ENCODE measurements at places on chromosomes 5 and 9.

DNA sequence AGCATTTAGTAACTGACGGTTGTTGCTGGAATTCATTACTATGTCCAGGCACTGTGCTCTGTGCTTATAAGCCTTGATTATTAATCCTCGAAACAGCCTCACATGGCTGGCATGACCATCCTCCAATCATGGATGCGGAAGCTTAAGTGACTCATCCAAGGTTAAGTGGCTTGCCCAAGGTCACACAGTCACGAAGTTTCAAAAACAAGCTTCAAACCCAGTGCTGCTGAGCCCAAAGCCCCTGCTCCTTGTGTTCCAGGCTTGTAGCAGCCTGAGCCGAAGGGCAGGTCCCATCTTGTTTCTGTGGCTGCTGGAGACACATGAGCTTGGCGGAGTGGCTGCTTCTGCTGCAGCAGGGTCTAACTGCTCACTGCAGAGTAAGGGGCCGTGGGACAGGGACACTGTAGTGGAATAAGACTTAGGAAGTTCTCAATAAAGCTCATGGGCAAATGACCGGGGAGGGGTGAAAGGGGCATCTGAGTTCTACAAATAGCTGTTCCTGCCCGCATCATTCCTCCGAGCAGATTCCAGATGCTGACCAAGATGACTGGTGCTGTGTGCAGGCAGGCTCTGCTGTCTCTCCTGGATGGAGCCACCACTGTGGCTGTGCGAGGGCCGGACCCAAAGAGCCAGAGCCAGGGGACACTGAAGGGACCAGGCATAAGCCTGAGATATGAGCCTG is 32.4 kb downstream of the WHRN start:
- no peak for DNase-seq

DNA sequence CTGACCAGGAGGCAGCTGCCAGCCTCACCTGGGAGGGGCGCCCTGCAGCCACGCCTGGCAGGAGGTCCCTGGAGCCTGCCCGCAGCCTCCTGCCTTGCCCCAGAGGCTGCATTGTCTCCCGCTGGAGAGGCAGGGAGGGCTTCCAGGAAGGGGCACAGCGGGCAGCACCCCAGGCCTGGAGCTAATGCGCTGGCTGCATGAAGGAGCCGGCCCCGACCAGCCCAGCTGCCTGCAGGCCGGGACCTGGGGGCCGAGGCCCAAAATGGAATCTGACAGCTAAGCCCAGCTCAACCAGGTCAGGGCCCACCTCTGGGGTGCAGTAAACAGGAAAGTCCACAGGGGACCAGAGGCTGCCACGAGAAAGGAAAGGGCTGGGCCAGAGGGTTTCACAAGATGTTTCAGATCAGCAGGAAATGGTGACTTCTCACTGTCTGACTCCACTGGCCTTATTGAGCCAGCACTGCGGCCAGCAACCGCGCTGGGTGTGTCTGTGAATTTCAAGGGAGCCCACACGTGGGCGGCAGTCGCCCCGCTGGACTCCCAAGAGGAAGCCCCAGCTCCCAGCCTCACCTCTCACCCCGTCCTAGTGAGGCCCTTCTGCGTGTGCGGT is 18.6 kb upstream of the NOTCH1 start:
- no peak for DNase-seq

GRCh38 chr9:90827181-90827871 is 25.7 kb downstream of the SYK start:
- DNase-seq = no peak

DNA sequence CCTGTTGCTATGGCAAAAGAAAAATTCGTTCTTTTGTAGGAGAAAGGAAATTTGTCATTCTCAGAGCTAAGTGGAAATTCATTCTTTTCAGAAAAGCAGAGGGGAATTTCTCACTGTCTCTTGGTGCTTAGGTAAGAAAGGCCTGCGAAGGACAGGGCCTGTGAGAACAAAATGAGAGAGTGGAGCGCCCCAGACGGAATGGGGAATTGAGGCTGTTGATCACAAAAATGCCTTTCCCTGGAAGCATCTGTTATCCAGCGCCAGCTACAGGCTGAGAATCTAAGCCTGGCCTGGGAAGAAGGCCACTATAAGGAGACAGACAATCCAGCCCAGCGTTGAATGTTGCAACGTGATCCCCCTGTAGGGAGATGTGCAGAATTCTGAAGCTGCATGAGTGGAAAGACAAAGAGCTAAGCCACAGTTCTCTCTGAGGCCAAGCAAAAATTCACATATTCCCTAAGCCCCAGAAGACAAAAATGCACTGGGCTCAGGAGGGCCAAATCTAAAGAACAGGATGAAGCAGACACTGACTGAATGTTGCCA is 44.8 kb upstream of the CLK4 start:
- no peak for DNase-seq

DNA sequence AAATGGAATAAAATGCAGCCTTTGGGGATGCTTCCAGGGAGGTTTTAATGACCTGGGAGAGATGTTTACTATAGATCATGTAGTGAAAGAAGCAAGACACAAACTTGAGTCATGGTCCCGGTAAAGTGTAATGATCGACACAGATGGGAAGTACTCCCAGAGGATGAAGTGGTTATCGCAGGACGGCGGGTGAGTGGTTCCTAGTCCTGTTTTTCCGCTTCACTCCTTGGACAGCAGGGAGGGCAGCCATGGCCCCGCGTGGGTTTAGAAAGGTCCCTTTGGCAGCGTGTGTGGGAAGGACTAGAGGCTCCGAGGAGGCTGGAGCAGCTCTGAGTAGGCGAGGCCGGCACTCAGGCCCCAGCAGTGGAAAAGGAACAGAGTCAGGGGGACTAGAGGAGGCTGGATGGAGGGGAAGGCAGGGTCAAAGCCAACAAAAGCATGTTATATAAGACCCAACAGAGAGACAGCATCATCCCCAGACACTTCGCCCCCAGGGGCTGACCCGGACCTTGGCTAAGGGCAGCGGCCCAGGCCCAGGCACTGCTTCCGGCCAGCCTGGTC is 49.2 kb upstream of the STXBP1 start:
- no peak for DNase-seq

- DNase-seq = no peak
These were observed 141.8 kb upstream of the MAST4 start for GRCh38 chr5:66454186-66455078.

DNA sequence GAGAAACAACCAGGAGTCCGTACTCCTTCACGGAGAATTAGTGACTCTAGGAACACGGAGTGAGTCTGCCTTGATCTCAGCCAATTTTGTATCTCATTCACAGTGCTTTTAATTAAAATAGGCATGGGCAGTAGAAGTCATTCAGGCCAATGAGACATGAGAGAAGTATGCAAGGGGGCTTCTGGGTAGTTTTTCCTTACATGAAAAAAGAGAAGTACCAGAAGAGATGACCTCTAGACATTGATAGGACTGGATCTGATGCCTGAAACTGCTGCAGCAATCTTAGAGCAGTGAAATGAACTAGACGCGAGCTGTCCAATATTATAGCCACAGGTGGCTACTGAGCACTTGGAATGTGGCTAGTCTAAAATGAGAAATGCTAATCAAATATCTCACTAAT is 187.7 kb upstream of the TLE4 start:
- no peak for DNase-seq

DNA sequence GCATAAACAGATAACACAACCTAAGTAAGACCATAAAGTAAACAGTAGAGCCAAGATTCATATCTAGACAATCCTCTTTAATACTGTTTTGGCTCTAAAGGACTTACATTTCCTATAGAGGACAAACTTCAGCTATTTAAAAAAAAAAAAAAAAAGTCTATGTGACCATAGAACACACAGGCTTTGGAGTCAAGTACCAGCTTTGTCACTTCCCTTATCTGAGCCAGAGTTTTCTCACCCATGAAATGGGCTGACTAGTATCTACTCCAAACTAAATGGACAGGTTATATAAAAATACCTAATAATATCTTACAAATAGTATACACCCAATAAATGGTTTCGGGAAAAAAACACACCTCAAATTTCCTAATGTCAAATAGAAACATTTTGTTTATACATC is 81.3 kb downstream of the STRBP start:
- no peak for DNase-seq

GRCh38 chr9:84278130-84278529 is 62.4 kb downstream of the SLC28A3 start:
- DNase-seq = no peak

DNA sequence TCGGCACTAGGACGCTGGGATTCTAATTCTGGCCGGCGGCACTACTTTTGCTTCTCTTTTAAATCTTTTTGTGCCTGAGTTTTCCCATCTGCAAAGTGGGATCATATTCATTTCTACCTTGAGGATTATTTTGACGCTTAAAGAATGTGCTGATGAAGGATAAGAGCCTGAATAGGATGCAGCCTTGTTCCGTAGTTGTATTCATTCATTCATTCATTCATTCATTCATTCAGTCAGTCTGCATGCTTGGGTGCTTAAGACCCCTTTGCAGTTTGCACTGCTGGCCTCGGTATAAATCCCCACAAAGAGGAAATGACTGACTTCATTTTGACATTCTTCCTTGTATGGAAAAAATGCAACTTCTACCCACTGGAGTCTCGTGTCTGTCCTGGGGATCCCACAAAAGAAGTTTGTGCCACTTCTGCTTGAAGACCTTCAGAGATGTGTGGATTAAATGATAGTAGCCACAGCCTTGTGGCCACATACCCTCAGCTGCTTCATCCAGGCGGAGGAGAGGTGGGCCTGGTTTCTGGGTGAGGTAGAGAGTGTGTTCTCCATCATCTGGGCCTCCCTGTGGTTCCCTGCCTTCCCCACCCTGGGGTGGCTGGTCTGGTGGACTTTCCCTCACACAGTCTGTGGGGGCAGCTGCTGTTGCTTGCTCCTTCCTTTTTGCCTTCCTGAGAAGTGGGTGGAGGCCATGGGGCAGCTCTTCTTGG is 62.6 kb downstream of the PPARGC1B start:
- no peak for DNase-seq

DNA sequence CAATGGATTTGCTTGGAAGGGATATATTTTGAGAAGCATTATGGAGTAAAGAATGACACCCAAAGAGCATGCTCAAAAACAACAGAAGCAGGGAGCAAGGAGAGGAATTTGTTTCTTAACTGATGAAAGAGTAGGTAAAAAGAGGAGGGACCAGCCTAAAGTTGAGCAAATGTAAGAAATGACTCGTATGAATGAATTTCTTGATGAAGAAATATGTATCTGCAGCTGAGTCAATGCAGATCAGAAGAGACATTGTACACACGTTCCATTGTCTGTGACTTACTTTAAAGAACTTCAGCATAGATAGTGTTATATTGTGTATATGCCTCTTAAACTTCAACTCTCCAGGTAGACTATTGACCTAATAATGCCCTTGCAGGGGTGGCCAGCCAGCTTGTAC is 112.7 kb upstream of the NREP start:
- DNase-seq = no peak

GRCh38 chr5:158880483-158881001 is 219.2 kb downstream of the EBF1 start:
- DNase-seq = no peak

DNA sequence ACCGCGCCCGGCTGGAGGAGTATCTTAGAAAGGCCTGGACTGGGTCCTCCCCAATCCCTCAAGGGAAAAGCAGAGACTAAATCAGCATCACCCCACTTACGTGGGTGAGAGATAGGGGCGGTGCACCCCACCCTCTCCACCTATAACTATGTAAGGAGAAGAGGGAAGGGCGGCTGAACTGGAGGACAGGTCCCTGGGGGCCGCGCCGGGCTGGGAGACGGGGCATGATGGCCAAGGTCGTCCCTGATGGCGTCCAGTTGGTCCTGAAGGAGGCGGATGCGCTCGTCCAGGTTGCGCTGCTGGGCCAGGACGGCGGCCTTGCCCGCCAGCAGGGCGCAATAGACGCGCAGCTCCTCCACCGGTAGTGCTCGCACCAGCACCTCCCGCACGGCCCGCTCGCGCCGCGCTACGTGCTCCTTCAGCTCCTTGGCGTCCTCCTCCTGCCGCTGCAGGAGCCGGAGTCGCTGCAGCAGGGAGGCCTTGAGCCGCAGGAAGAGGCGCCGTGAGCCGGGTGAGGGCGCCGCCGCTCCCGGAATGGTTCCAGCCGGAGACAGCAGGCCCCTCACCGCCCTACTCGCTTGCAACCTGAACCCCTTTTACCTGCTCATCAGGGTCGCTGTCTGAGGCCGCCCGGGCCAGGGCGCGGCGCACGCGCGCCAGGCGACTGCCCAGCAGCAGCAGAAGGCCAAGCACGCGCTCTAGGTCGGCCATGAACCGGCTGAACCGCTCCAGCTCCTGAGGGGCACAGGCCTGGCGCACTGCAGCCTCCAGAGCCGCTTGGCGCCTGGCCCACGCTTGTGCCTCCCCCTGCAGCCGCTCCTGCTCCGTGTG is 7.6 kb downstream of the SHROOM1 start:
- no peak for DNase-seq

Measured in stimulated activated CD4-positive, alpha-beta T cell treated with anti-CD3 and anti-CD28 coated beads, Interleukin-15, amount 100 ng/mL, for 1 hour (primary cell).